ENCODE measurements at places on chromosomes 7 and 10.

- no peak for DNase-seq
Observed at GRCh38 chr10:124414076-124414475, 4.6 kb downstream of the OAT start.

DNA sequence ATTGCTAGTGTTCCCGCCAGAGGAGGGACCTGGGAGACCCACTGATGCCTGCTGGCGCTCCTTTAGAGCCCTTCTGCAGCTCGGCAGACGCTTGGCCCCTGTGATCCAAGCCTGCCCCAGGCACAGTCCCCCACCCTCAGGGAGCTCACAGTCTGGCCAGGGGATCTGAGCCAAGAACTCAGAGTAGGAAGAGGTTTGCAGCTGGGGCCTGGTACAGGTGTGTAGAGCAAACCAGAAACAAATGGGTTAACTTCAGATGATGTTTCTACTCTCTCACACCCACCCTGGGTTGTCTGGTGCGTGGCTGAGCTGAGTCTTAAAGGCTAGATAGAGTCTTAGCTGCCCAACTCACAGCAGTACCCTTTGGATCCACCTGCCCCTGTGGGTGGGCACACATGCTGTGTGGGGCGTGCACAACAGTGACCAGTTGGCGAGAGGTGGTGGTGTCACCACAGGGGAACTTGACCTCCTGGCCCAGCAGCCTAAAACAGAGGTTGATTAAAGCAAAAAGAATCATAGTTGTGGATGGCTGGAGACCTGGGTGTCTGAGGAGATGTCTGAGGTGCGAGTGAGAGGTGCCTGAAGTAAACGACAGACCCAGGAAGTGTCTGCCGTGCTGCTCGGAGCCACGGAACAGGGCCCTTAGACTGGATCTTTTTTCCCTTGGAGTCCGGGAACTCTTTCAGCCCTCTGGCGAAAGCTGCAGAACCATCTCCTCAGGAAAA lies 31.2 kb upstream of the SRGN start:
- DNase-seq, result no peak

DNA sequence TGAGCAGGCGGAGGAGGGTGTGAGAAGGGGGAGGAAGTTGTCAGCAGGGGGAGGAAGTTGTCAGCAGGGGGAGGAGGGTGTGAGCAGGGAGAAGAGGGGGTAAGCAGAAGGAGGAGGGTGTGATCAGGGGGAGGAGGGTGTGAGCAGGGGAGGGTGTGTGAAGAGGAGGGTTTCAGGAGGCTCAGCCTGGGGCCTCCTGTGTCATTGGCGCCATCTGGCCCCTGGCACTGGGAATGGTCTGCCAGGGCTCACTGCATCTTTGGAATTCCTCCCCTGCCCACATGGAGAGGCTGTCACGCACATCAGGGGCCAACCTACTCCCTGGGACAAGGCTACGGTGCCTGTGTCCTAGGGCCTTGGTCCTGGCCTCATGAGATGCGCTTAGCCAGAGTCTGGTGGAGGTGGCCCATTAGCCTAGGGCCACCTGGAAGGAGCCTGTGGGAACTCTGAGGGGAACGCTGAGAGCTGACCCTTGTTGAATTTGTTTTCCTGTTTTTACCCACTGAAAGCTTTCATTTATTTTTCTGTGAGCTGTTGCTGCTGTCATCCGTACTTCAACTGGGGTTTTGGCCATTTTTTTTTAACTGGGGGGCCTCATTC lies 18.0 kb downstream of the CAMK2B start:
- peak; percentile 84 for DNase-seq

GRCh38 chr10:114372179-114372578 lies 32.1 kb downstream of the AFAP1L2 start:
- DNase-seq, result no peak

GRCh38 chr7:15461576-15461975 lies 100.2 kb downstream of the AGMO start:
- DNase-seq, result no peak

DNA sequence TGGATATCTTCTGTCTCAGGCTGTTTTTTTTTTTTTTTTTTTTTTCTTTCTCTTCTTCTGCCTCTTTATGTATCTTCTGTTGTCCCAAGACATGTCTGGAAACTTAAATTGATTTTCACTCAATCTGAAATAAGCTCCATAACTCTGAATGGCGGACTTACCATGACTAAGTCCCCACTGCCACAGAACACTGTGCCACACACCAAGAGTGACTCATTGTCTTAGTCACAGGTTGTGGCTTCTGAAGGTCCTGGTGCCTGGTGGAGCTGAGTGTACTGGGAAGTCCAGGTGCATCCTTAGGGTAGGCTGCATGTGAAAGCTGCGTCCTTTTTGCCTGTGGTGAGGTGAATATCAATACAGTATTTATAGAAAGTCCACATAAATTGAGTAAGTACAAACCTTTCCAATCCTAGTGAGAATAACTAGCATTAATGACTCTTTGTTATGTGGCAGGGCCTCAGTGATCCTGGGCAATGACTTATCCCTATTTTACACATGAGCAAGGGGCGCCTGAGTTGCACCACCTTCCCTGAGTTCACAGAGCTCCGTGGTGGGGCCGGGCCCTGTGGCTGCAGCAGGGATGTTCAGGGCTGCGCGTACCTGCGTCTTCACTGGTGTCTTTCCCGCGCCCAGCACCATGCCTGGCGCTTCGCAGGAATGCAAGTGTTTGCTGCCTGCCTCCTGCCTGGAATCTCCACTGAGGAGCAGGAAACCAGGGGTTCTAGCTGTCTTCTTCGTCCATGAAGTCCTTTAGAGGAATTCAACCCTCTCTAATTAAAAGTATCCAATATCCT lies 4.3 kb downstream of the PFKP start:
- no peak for DNase-seq

DNA sequence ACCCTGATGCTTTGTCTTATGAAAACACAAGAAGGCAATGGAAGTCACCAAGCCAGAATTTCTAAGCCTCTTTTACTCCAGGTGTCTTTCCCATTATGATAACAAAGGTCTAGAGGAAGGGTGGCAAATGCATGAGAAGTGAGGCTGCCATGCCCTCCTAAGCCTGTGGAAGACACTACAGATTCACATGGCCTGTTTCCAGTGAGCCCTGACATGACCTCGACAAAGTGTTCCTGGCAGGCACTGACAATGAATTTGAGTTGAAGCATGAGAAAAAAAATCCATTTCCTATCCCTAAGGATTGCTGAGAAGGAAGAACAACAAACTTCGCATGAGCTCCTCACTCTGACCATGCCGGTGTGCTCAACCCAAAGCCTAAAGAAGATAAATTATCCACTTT lies 268.0 kb downstream of the HTR7 start:
- no peak for DNase-seq

DNA sequence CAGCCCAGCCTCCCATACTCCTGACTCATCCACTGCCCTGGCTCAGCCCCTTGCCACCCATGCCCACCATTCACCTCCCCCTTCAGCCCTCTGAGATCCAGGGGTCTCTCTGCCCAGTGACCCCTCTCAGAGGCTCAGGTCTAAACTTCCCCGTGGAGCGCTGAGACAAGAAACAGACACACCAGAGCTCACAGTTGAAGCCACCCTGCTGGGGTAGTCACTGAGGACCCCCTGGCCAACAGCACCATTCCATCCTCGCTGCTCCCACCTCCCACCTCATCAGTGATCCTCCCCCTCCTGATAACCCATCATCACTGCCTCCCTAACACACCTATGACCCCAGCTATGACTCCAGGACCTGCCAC lies 100.7 kb downstream of the GRID1 start:
- DNase-seq, result no peak

GRCh38 chr10:126102636-126103035 lies 206.3 kb downstream of the FANK1 start:
- no peak for DNase-seq

DNA sequence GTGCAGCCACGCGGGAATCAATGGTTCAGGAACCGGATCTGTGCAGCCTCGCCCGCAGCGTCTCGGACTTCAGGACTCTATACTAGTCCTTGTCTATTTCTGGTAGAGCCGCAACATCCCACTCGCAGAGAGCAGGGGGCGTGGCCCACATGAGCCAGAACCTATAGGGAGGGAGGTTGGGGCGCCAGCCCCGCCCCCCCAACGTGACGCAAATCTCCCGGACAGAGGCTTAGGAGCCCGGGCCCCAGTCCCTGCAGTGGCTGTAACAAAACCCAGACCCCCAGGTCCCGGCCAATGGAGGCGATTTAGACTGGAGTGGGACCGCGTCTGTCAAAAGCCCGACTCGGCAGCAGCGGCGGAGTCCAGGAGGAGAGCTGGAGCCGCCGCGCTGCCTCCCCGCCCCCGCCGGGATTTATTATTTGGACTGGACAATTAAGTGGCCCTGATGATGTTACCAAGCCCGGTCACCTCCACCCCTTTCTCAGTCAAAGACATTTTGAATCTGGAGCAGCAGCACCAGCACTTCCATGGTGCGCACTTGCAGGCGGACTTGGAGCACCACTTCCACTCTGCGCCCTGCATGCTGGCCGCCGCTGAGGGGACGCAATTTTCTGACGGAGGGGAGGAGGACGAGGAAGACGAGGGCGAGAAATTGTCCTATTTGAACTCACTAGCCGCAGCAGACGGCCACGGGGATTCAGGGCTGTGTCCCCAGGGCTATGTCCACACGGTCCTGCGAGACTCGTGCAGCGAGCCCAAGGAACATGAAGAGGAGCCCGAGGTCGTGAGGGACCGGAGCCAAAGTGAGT lies at the start of gene NKX2-3:
TSS of gene NKX2-3 (plus strand) at position 256 of the 809 bp plus-strand sequence. CDS start at position 446, 190 bp downstream.
- DNase-seq, result no peak

DNA sequence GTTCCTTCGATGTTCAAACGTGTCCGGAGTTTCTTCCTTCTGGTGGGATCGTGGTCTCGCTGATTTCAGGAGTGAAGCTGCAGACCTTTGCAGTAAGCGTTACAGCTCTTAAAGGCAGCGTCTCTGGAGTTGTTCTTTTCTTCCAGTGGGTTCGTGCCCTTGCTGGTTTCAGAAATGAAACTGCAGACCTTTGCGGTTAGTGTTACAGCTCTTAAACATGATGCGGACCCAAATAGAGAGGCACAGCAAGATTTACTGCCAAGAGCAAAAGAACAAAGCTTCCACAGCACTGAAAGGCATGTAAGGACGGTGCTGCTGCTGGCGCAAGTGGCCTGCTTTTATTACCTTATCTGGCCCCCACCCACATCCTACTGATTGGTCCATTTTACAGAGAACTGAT lies 931.4 kb downstream of the IPMK start:
- no peak for DNase-seq

DNA sequence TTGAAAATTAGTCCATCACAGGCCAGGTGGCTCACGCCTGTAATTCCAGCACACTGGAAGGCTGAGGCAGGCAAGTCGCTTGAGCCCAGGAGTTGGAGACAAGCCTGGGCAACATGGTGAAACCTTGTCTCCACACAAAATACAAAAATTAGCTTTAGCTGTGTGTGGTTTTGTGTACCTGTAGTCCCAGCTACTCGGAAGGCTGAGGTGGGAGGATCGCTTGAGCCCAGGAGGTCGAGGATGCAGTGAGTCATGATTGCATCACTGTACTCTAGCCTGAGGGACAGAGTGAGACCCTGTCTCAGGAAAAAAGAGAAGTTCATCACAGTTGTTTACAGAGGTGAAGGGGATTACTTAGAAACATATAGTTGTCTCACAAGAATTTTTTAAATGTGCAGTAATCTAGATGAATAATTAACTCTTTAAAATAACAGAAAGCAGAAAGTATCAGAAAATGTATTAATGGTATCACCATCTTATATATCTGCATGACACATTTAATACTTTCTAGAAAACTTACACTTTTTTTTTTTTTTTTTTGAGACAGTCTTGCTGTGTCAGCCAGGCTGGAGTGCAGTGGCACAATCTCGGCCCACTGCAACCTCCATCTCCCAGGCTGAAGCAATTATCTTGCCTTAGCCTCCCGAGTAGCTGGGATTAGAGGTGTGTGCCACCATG lies 8.9 kb downstream of the LCOR start:
- DNase-seq, result no peak

GRCh38 chr10:80648106-80648505 lies 110.4 kb downstream of the SH2D4B start:
- DNase-seq, result no peak

DNA sequence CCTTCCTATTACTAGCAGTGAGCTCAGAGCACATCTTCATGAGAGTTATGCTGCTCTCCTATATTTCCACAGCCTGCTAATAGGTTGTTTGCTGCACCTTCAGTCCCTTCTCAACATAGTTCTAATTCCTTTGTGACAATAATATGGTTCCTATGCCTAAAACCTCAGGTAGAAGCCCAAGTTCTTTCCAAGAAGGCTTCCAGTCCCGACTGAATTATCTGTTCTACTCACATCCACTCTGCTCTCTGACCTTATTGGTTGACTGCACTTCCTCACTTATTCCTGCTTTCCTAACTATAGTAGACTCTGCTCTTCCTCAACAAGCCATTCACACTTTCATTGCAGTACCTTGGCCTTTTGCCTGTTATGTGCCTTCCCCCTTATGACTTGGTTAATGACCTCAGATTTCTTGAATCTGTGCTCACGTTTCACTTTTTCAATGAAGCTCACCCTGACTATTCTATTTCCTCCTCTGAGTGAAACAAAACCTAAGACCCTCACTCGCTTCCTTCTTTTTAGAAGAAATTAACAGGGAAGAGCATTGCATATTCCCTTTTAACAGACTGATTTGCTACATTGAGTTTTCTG lies 132.7 kb downstream of the MDFIC start:
- no peak for DNase-seq

DNA sequence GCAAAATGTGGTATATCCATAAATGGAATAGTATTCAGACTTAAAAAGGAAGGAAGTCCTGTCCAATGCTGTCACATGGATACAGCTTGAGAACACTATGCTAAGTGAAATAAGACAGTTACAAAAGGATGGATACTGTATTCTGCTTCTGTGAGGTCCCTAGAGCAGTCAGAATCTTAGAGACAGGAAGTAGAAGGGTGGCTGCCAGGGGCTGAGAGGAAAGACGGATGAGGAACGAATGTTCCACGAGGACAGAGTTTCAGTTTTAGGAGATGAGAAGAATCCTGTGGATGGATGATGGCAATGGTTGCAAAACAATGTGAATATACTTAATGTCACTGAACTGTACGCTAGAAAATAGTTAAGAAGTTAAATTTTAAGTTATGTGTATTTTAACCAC lies 3.8 kb downstream of the PRKCQ start:
- no peak for DNase-seq

DNA sequence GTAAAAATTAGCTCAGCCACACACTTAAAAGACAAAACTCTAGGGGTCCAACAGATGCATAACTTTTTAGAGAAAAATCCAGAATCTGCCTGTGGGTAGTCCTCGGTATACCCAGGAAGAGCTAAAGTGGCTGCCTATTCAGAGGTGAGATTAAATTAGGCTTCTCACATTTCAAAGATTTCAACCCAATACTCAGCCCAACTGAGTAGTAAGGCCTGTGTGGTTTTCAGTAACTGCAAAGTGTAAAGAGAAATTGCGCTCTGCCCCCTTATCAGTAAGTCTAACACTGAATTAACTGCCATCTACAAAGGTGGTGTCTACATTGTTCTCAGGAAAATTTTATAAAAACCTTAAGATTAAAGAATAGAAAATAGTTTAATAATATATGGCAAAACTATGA lies 88.2 kb downstream of the ELMO1 start:
- DNase-seq, result no peak

All from D341Med (cell line).